ENCODE measurements at places on chromosomes 16 and 17.

- DNase-seq = no peak
Measured at GRCh38 chr17:70820276-70820675, 650.9 kb downstream of the KCNJ2 start.

DNA sequence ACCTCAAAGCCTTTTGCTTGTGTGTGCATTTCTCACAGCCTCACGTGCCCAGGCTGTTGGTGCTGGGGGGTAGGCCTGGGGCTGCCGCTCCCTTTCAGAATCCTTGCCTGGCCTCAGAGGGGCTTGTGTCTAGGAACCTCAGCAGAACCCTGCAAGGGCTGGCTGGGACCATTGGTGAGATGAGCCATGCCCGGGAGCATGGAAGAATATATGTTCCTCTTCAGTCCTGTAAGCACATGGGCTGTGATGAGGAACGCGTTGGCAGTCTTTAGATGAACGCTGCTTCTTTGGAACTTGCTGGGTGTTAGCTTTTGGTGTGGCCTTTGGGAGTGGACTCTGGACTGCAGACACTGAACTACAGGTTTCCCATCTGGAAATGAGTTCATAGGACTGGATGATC is 32.0 kb upstream of the SLC5A10 start:
- DNase-seq = no peak

- no peak for DNase-seq
Measured at GRCh38 chr17:43583332-43583731, 37.2 kb upstream of the ETV4 start.

DNA sequence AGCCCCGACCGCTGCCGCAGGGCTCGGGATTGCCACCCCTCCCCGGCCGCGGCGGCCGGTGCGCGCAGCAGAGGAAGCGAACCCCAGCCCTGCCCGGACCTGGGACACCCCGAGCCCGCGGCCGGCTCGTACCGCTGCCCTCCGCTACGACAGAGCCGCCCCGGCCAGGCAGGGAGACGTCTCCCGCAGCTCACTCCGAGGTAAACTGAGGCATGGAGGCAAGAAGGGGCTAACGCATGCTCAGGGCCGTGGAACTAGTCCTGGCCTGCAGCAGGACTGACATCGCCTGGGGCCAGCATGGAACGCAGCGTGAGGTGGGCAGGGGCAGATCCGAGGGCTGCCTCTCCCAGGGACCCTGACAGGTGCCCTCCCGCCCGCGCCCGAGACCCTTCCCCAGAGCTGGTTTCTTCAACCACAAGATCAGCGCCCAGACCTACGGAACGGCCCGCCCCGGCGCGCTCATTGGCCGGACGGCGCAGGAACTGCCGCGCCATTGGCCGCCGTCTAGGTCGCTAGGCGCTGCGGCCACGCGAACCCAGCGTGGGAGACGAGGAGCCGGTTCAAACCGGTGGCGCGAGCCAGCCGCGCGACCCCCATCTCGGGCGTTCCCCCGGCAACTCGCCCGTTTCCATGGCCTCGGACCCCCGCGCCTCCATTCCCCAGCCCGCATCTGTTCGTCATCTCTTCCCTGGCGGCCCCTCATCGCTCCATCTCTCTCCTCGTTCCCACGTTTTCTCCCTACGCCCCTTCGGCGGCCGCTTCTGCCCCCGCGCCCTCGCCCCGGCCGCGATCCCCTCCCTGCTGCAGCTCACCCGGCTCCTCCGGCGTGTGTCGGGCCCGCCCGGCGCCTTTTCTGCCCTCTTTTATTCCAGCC is at the start of gene SLC43A2:
Gene SLC43A2 (minus strand): TSS at position 853 of the 874 bp plus-strand sequence. CDS start 960 bp downstream, outside the sequence.
- DNase-seq = peak; percentile 67

DNA sequence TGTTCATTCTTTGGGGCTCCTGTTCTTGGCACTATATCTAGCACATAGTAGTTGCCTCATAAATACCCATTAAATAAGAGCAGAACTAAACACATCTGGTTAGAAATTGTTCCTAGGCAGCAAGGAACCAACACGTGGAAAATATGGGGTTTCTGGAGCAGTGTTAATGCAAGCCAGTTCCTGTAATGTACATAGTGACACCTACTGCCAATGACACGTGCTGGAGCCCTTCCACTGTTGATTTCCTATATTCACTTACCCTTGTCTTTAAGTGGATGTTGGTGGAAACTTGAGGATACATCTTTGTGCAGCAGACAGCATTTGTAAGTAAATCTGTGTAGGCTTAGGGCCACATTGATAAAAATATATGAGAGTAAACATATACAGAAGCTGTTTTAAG is 1.6 kb upstream of the IRF8 start:
- no peak for DNase-seq

GRCh38 chr16:2366660-2367309 is 26.3 kb upstream of the ABCA3 start:
- DNase-seq = no peak

DNA sequence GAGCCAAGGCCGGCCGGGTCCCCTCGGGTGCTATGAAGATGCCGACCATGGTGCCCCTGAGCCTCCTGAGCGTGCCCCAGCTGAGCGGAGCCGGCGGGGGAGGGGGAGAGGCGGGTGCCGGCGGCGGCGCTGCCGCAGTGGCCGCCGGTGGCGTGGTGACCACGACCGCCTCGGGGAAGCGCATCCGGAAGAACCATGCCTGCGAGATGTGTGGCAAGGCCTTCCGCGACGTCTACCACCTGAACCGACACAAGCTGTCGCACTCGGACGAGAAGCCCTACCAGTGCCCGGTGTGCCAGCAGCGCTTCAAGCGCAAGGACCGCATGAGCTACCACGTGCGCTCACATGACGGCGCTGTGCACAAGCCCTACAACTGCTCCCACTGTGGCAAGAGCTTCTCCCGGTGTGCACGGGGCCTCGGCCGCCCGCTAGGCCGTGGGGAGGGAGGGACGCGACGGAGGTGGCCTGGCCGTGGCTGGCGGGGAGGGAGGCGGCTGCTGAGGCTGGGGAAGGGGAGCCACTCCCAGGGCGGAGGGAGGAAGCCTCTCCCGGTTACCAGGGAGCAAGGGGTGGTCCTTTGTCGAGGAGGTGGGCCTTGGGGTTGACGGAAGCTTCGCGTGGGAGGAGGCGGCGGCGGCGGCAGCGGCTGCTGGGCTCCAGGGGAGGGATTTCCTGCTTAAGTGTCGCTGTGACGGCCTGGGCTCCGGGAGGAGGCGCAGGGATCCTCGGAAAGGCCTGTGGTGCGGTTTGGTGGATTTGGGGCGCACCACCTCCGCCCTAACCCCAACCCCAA is 1.3 kb downstream of the MAZ start:
- DNase-seq = peak; percentile 82

Measured in effector CD4-positive, alpha-beta T cell (primary cell).